ENCODE measurements at places on chromosomes 4 and X.

- no peak for DNase-seq
Observed at GRCh38 chrX:153530411-153531129, 13.1 kb downstream of the ATP2B3 start.

DNA sequence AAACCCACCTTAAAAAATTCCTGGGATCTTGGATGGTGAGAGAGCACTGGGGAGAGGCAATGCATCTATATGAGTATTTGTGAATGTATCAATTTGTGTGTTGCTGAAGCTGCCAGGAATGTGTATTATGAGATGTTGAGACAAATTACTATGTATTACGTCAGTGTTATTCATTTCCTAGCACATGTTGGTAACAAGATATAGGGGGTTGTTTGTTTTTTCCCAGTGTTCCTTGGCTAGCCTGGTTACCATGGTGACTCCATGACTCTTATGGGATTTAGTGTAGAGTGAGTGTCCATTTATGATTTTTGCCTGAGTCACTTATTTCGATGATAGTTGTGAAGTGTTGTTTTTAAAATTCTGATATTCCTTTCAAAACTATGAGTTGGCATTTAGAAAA lies 65.6 kb downstream of the RAB40A start:
- no peak for DNase-seq

DNA sequence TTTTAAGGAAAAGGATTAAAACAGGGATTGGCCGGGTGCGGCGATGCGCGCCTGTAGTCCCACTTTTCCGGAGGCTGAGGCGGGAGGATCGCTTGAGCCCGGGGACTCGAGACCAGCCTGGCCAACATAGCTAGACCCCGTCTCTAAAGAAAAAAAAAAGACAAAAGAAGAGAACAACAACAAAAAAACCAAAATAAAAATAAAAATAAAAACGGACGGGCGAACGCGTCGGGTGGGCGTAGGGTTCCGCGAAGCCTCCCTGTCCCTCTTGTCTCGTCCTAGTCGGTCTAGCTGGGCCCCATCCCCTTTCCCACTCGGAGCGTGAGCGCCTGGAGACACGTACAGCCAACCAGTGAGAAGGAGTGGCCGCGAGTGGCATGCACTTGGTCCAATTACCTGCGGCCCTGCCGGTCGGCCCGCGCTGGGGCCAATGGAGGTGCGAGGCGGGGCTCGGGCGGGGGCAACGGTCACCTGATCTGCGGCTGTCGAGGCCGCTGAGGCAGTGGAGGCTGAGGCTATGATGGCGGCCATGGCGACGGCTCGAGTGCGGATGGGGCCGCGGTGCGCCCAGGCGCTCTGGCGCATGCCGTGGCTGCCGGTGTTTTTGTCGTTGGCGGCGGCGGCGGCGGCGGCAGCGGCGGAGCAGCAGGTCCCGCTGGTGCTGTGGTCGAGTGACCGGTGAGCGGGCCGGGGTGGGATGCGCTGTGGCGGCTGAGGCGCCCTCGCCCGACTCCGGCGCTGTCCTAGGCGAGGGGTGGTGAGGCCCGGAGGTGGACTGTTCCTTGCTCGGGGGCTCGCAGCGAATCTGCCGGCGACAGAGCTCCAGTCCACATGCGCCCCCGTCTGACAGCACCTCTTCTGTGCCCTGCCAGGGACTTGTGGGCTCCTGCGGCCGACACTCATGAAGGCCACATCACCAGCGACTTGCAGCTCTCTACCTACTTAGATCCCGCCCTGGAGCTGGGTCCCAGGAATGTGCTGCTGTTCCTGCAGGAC lies at the start of gene ATP6AP1:
TSS of gene ATP6AP1 (plus strand) at position 502 of the 996 bp plus-strand sequence. CDS start at position 518, 16 bp downstream.
- peak; percentile 81 for DNase-seq

GRCh38 chr4:10893395-10893794 lies 208.8 kb upstream of the CLNK start:
- no peak for DNase-seq

GRCh38 chr4:141636771-141637460 lies 533 bp downstream of the IL15 start:
- DNase-seq: peak; percentile 5

DNA sequence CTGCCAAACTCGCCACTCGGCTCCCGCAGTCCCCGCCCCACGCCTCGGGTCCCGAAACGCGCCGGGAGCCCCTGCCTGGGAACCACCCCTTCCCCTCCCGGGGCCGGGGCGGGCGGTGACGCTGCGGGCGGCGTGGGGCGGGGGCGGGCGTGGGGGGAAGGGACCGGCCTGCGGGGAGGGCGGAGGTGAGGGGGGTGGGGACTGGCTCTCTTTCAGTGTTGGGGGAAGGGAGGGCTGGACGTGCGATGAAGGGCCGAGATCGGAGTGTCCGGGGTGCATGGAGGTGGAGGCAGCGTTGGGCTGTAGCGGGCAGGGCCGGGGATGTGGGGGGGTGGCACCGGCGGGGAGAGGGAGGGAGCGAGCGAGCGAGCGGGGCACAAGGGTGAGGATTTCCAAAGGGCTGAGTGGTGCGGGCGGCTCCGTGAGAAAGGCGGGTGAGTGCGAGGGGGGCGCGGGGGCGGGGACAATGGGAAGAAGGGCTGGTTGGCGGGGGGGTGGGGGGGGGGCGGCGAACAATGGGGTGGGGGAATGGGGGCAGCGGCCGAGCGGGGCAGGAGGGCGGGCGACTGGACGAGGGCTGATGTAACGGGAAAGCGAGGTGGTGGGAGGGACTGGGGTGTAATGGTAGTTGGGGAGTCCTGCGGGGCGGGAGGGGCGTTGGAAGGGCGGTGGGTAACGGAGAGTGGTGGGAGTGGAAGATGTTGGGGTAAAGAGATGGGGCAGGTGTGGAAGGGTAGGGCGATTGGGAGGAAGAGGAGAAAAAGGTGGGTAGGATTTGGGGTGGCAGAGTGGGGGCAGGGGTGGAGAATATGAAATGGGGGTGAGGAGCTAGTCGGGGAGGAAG lies 578 bp downstream of the DCUN1D4 start:
- DNase-seq: peak; percentile 36

DNA sequence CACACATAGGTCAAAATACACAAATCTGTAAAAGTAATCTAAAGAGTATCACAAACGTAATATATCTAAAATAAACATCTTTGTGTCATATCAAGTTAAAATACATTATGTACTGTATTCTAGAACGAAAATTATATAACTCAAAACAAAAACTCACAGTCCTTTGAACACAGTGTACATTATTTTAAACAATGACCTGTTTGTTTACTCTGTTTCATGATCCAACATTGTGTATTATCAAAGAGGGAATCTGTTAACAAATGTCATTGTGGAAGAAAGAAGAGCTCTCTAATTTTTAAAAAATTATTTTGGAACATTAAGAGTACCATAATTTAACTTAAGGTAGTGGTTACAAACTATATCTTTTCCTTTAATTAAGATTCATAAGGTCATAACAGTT lies 144.1 kb downstream of the FRYL start:
- DNase-seq: no peak

DNA sequence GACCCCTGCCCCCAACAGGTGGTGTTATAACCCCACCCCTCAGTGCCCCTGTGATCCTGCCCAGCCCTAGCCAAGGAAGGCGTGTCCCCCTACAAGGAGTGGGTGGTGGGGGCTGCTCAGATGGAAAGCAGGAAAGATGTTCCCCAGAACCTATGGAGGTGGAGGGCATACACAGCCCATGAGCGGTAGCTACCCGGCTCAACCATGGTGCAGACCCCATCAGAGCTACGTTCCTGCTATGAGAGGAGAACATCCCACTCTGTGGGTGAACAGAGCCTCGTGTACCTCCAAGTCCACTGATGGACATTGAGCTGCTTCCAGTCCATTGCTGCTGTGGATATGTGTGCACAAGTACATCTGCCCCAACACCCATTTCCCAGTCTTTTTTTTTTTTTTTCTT lies 71.1 kb downstream of the SHOX start:
- DNase-seq: no peak

DNA sequence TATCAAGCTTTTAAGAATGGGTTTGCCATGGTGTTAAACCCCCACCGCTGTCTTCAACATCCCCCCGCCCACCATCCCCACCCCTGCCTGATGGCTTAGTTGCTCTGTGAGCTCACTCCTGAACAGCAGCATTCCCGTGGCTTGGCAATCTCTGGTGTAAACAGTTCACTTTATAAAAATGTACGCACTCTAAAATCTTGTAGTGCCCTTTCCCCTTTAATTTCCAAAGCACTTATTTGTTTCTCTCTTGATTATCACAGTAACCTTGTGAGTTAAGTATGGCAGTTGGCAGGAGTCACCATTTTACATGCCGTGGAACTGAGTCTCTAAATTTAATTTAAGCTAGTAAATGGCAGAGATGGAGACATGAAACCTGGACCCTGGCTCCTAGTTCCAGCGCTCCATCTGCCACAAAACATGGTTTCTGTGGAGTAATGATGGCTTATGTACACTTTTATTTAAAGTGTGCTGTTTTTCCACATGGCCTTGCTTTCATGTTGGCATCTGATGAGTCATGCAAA lies 123.1 kb downstream of the AFF1 start:
- no peak for DNase-seq

DNA sequence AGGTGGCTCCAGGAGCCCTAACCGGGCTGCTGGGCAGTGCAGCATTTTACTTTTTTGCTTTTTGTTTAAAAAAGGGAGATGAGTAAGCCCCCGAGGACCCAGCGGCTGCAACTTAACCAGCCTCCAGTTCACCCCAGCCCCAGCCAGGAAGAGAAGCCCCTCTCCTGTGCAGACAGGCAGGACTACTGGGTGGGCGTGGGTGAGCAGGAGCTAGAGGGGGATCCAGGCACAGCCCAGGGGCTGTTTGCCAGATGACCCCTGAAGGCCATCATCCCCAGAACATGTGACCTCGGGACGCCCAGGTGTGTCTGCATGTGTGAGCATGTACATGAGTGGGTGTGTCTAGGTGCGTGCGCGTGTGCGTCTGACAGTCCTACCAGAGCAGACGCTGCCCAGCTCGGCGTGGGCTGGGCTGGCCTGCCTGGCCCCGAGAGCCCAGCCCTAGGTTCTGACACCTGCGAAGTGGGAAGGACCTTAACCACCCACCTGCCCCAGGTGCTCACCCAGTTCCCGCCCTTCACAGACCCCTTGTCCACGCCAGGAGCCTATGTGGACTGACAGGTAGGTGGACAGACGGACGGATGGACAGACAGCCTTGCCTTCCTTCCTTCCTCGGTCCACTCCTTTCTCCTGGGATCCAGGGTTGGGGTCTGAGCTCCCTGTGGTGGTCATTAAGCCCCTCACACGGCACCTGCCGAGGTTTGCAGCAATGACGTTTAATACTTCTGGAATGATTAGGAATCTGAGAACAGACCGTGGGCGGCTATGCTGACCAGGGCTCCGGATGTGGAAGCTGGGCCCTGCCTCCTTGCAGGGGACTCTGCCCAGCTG lies 7.8 kb upstream of the HAUS3 start:
- no peak for DNase-seq

DNA sequence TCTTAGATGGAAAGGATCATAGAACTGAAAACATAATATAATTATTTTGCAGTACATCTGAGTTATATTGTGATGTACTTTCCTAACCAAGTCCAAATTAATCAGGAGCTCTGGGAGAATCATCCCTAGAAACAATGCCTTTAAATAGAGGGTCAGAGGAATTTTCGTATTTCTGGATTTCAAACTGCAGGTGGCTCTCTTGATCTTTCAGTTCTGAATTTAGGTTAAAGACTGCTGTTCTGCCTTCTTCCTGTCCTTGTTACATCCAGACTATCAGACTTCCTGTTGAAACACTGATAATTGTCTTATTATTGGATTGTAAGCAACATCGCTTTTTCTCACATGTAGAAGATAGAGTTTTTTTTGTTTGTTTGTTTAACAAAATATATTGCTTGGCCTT lies 142.7 kb downstream of the RPA4 start:
- DNase-seq: no peak

GRCh38 chr4:108107729-108108382 lies 60.9 kb downstream of the LEF1 start:
- no peak for DNase-seq

- DNase-seq: no peak
Observed at GRCh38 chrX:1111601-1112300, 100.7 kb downstream of the CRLF2 start.

GRCh38 chr4:185227131-185227551 lies 17.7 kb downstream of the SNX25 start:
- no peak for DNase-seq

- DNase-seq: no peak
Observed at GRCh38 chrX:150182161-150182560, 181.0 kb upstream of the MAMLD1 start.

GRCh38 chr4:174198828-174199227 lies 84.6 kb downstream of the FBXO8 start:
- DNase-seq: no peak

- no peak for DNase-seq
Observed at GRCh38 chrX:45749375-45749774, 548.7 kb upstream of the DIPK2B start.

- DNase-seq: no peak
Observed at GRCh38 chrX:10117301-10117700, 39.5 kb upstream of the CLCN4 start.

GRCh38 chrX:2828344-2828958 lies at the start of gene GYG2:
GYG2 (plus strand) TSS chrX:2828930; CDS start chrX:2830189, 1,259 bp downstream.
- no peak for DNase-seq

DNA sequence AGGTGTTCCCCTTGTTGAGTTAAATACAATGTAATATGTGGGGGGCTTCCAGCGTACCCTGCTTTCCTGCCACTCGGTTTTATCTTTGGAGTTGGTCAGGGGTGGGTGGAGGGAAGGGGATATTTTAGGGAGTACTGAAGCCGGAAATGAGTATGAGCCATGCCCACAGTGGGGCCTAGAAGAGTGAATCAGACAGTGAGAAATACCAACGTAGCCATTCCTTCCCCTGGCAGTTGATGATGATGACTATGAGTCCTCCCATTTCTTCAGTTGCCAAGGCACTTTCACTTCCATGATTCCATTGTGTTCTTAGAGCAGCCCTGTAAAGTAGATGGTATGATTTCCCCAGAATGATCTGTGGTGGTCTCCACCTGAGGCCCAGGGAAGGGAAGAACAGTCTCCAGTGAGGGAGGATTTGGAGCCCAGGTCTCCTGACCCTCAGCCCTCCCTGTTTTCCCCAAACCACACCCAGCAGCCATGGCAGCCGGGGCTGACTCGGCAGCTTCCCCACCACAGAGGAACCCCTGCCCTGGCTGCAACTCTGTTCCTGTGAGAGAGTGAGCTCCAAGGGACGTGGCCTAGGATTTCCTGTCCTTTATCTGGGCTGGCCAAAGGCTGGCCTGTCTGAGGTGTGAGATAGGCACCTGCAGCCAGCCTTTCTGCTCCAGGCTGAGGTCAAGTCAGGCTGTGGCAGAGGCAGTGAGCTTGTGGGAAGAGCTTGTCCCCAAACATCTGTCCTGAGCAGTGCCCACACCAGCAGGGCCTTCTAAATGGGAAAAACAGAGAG lies 52.7 kb downstream of the STARD8 start:
- DNase-seq: no peak

GRCh38 chrX:153456161-153456560 lies 10.3 kb upstream of the TREX2 start:
- no peak for DNase-seq

- no peak for DNase-seq
Observed at GRCh38 chrX:38898261-38898660, 97.0 kb downstream of the MID1IP1 start.

GRCh38 chrX:71895607-71896006 lies 15.0 kb upstream of the NHSL2 start:
- DNase-seq: no peak

- DNase-seq: no peak
Observed at GRCh38 chrX:8042304-8042703, 115.1 kb upstream of the PNPLA4 start.
